Psoas muscle (tissue), 8 donors: ENCODE measurements at places on chromosomes 2 and 18. TPM values are rescaled to one million over a fixed set of nuclear protein-coding genes. Genes with fewer than 3 reads are reported as not detected.
A peak's percentile ranks its signal among the peaks of the same experiment; 100 is the strongest.

GRCh38 chr2:101698014-101698843 lies 722 bp downstream of the MAP4K4 start:
- H3K4me1 ChIP-seq, result peaks cover 29% of the 10 kb centered on the region
- H3K27ac ChIP-seq, result peak overlapping the region; percentile 90
- peak; percentile 43 for DNase-seq
- H3K27me3 ChIP-seq, result no peaks in the 10 kb centered on the region
- H3K4me3 ChIP-seq, result peak overlapping the region; percentile 82
- no peaks in the 10 kb centered on the region for H3K36me3 ChIP-seq

- peak overlapping the region; percentile 25 for H3K27ac ChIP-seq
- no peak overlapping the region for H3K4me3 ChIP-seq
- no peaks in the 10 kb centered on the region for H3K4me1 ChIP-seq
- H3K27me3 ChIP-seq, result no peaks in the 10 kb centered on the region
Observed at GRCh38 chr2:238644095-238645081, 203.5 kb upstream of the TWIST2 start.

- H3K4me1 ChIP-seq, result peaks cover 58% of the 10 kb centered on the region
- no peaks in the 10 kb centered on the region for H3K27me3 ChIP-seq
- no peaks in the 10 kb centered on the region for H3K36me3 ChIP-seq
- DNase-seq, result peak; percentile 77
Observed at GRCh38 chr2:202038471-202039277, 5.0 kb downstream of the FZD7 start.

Gene LOXHD1
- polyA plus RNA-seq, result 0.30 TPM

GRCh38 chr2:192307530-192307929 lies 112.8 kb upstream of the TMEFF2 start:
- H3K4me1 ChIP-seq, result no peaks in the 10 kb centered on the region
- H3K27me3 ChIP-seq, result no peaks in the 10 kb centered on the region
- H3K4me3 ChIP-seq, result no peak overlapping the region
- H3K36me3 ChIP-seq, result no peaks in the 10 kb centered on the region
- no peak for DNase-seq
- no peak overlapping the region for H3K27ac ChIP-seq

- H3K36me3 ChIP-seq, result no peaks in the 10 kb centered on the region
- H3K4me1 ChIP-seq, result no peaks in the 10 kb centered on the region
- no peaks in the 10 kb centered on the region for H3K27me3 ChIP-seq
- DNase-seq, result no peak
- no peak overlapping the region for H3K27ac ChIP-seq
- H3K4me3 ChIP-seq, result no peak overlapping the region
Observed at GRCh38 chr2:136628490-136628889, 136.9 kb upstream of the THSD7B start.

- no peak for DNase-seq
- H3K4me1 ChIP-seq, result peaks cover 19% of the 10 kb centered on the region
- no peak overlapping the region for H3K4me3 ChIP-seq
Observed at GRCh38 chr2:71936076-71937030, 211.3 kb downstream of the CYP26B1 start.

Gene MOCOS
- polyA plus RNA-seq, result 1.1 TPM

DNA sequence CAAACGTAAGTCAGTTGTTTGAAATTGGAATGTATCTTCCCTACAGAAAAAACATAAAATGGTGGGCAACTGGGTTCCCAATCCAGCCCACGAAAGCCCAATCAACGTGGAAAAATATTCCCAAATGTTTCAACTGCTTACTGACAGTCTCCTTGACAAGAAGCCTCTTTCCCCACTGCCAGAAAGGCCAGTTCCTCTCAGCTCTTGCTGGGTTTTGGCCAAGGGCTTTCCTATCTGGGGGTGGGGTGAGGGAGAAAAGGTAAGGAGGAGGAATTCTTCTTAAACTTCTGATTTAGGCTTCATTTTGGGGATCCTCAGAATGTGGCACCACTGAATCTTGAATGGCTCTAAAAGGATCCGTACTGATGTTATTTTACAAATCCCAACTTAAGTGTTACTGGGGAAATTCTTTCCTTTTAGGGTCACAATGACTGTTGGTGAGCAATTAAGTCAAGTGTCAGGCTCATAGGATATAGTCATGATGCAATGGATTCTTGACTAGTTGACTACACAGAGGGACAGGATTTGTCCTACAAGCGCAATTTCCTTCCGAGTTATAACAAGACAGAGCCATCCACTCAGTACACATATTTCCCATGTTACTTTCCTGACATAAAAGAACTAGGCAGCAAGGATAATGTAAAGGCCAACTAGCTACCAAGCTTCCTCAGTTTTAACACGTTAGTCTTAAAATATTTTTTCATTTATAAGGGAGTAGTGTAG lies 73.6 kb downstream of the SPRED2 start:
- H3K4me3 ChIP-seq, result no peak overlapping the region
- no peak for DNase-seq
- no peak overlapping the region for H3K27ac ChIP-seq
- H3K4me1 ChIP-seq, result no peaks in the 10 kb centered on the region

GRCh38 chr2:17101596-17101995 lies 416.6 kb downstream of the RAD51AP2 start:
- H3K36me3 ChIP-seq, result no peaks in the 10 kb centered on the region
- DNase-seq, result no peak
- H3K27ac ChIP-seq, result no peak overlapping the region
- no peak overlapping the region for H3K4me3 ChIP-seq

DNA sequence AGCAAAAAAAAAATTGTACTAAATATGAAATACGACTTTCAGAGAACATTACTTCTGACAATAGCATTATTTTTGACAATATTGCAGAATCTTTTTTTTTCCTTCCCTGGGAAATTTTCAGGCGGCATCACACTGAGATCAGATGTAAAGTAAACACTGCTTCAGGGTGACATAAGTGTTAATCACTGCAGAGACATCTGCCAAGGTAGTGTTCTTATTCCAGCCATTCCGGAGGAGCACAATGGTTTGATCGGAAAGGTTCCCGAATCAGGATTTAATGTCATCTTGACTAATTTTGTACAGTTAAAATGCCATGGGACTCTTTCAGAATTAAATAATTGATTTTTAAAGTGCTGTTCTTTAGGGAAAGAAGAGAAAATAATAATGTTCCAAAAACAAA lies 56.7 kb upstream of the ZNF236 start:
- no peak for DNase-seq
- no peaks in the 10 kb centered on the region for H3K4me1 ChIP-seq
- H3K36me3 ChIP-seq, result no peaks in the 10 kb centered on the region
- peaks cover 2% of the 10 kb centered on the region for H3K27me3 ChIP-seq
- H3K4me3 ChIP-seq, result no peak overlapping the region

Gene TUBA3E
- not detected for polyA plus RNA-seq
